ENCODE measurements at places on chromosomes 7 and 10. TPM values are rescaled to one million over a fixed set of nuclear protein-coding genes. Genes with fewer than 3 reads are reported as not detected.

SSC4D gene
- polyA plus RNA-seq, result 0.17 TPM

COL1A2 gene
- not detected for polyA plus RNA-seq

SPDYE8 gene
- polyA plus RNA-seq, result 0.16 TPM

ABCC2 gene
- polyA plus RNA-seq, result 0.14 TPM

UBN2 gene
- 3.2 TPM for polyA plus RNA-seq

LRRC27 gene
- polyA plus RNA-seq, result 5.7 TPM

NRG3 gene
- polyA plus RNA-seq, result not detected

SOSTDC1 gene
- polyA plus RNA-seq, result not detected

SAMD8 gene
- polyA plus RNA-seq, result 5.9 TPM

KLLN gene
- 0.39 TPM for polyA plus RNA-seq

TLL2 gene
- not detected for polyA plus RNA-seq

MSS51 gene
- polyA plus RNA-seq, result 0.14 TPM

ZNF783 gene
- 5.0 TPM for polyA plus RNA-seq

FAM20C gene
- polyA plus RNA-seq, result not detected

SORCS3 gene
- not detected for polyA plus RNA-seq

ELMO1 gene
- 65.6 TPM for polyA plus RNA-seq

LFNG gene
- polyA plus RNA-seq, result 2.0 TPM

ASB10 gene
- polyA plus RNA-seq, result not detected

LRRC17 gene
- polyA plus RNA-seq, result not detected

ANKRD22 gene
- 0.63 TPM for polyA plus RNA-seq

AKR1B1 gene
- 170 TPM for polyA plus RNA-seq

HILPDA gene
- polyA plus RNA-seq, result 2.5 TPM

GCK gene
- polyA plus RNA-seq, result 0.46 TPM
